ENCODE measurements at places on chromosomes 4 and X.

DNA sequence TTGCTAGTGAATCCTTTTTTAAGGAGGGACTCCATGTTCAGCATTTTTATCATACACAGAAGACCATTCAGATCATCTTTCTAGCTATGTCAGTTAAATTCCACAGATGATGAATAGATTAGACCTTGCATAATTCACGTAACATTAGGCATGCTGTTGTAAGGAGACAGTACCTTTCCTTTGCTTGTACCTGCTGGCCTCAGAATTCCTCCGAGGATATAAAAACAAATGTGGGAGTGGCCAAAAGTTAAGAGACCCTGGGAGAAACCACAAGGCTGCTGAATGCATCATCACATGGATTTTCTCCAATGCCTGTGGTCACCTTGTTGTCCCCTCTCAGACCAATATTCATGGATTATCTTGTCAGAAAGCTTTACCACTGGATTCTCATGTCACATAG lies 201.4 kb downstream of the MAGEB17 start:
- DNase-seq = no peak

DNA sequence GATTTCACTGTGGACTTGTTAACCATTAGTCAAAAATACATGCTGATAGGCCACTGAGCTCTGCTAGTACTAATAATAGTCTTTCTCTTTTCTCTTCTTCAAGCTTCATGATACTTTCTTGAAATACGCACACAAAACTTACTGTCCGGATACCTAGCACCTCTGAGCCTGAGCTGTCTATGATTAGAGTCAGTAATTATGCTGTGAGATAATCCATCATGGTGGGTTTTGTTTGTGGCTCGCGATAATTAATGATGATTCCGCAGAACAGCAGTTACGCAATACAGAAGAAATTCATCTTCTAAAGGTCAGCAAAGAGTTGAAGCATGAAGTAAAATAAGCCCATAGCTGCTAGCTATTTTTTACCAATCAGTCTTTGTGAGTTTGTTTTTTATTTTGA lies 511.5 kb upstream of the GALNT7 start:
- no peak for DNase-seq

DNA sequence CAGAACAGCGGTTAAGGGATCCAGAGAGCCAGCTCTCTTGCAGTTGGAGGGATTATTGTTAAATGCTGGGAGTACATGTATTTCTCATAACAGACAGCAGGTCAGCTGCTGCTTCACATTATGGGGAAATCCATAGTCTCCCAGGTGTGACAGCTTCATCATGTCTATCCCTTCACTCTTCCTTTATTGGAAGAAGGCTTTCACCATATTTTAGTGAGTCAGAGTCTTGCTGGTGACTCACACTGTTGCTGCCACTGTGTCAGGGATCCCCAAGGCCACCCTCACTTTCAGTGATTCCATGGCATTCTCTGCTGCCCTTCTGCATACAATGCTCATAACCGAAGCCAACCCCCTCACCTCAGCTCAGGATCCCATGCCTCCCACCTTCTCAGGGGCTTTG lies 32.9 kb upstream of the PAGE5 start:
- DNase-seq = no peak

GRCh38 chrX:19836337-19836736 lies 51.1 kb downstream of the SH3KBP1 start:
- no peak for DNase-seq

GRCh38 chr4:26061248-26061986 lies 147.4 kb downstream of the SMIM20 start:
- peak; percentile 67 for DNase-seq
